ENCODE measurements at places on chromosomes 3 and 15. TPM values are rescaled to one million over a fixed set of nuclear protein-coding genes. Genes with fewer than 3 reads are reported as not detected.

TM4SF4 gene
- total RNA-seq, result 0.92 TPM

DNA sequence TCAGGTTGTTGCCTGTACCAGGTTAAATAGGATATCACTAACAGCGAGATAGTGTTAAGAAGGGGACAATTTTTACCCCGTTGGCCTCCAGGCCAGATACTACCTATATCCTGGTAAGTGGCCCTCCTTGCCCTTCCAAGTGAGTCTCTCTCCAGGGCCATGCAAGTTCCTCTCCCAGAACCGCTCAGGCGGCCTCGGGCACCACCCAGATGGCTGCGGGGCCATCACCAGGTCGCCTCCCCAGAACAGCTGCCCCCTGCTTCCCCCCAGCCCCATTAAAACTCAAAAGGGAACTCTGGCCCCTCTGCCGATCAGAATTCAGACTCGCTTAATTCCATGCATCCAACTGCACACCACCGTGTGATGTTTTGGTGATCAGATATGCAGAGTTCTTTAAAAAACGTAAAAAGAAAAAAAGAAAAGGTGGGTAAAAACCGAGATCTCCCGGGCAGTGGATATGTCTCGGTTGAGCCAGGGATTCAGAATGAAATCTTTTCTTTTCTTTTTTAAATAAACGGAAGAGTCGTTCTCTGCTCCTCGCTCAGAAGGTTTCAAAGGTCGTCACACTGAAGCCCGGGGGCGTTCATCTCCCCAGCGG lies 1.9 kb upstream of the TRIM71 start:
- no peak for DNase-seq

- no peak for DNase-seq
Measured at GRCh38 chr15:19973718-19974117, 567.9 kb downstream of the GOLGA6L6 start.

- no peak for DNase-seq
Measured at GRCh38 chr3:102174832-102175374, 259.9 kb upstream of the ZPLD1 start.

GRCh38 chr3:31485196-31485595 lies 47.5 kb upstream of the STT3B start:
- DNase-seq, result no peak

- DNase-seq, result no peak
Measured at GRCh38 chr15:80844011-80844732, 65.0 kb downstream of the CEMIP start.

DNA sequence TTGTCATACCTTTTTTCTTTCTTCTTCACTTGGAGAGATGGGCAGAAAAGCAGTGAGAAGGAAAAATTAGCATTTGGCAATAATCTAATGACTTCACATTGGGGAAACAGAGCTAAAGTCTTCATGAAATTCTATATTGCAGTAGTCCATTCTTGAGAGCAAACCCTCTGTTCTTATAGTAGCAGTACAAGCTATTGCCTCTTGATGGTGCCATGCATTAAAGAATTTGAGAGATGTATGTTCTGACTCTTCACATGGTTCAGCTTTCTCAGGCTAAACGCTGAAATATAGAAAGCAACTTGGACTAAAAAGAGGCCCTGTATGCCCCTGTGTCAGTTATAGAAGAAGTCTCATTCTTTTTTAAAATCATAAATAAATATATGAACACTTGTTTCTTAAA lies 36.0 kb downstream of the PHLDB2 start:
- DNase-seq, result no peak

- DNase-seq, result no peak
Measured at GRCh38 chr3:155704771-155705559, 39.9 kb downstream of the PLCH1 start.

ANAPC13 gene
- 47.1 TPM for total RNA-seq

- DNase-seq, result no peak
Measured at GRCh38 chr3:139204728-139205127, 139.1 kb upstream of the MRPS22 start.

ZBED2 gene
- 336 TPM for total RNA-seq

DNA sequence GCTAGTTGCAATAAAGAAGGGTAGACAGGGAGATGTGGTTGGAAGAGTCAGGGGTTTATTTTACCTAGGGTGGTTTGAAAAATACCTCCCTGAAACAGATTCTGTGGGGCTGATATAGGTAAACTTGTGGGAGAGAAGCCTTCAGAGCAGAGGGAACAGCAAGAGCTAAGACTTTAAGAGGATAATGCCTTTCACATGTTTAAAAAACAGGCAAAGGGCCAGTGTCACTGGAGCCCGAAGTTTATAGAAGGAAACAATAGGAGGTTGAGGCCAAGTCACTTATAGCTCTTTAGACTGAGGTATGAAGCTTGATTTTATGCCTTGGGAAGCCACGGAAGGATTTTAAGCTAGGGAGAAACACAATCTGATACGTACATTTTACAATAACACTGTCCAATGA lies 448.7 kb downstream of the TAFA4 start:
- no peak for DNase-seq

UROC1 gene
- total RNA-seq, result not detected

DNA sequence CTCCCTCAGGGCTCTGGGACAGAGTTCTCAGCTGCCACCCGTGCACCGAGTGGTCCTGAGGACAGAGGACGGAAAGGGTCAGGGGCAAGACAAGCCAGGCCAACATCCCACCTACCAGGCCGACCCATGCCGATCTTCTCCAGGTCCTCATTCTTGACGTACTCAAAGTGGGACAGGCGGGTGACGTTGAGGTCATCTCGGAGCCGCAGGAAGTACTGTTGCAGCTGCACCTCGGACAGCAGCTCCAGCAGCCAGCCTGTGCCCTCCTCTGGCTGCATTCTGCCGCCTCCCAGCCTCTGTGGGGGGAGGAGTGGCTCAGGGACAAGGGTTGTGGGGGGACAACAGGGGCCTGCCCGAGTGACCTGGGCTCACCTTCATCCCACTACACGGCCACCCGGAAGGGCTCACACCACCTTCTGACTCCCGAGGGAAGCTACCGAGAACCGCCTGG lies 20.0 kb downstream of the TNK2 start:
- no peak for DNase-seq

All from activated T-cell treated with anti-CD3 and anti-CD28 coated beads, Interleukin-2, amount 50 U/mL, for 4 hours (primary cell).